ENCODE measurements at places on chromosomes 3 and 15.

DNA sequence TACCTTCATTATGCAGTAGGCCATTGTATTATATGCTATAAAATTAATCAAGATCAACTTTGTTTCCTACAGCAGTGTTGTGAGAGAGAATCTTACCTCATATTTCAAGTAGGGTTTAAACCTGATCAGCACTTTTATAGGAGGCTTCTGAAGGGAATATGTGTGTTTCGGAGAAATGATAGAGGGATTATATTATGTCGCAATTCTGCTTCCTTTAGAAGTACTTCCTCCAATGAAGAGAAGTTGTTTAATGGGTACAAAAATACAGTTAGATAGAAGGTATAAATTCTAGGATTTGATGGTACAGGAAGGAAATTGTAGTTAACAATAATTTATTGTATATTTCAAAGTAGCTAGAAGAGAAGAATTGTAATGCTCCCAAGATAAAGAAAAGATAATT, 54.9 kb downstream of the NSUN3 start:
- no peak for DNase-seq

GRCh38 chr3:31621314-31621713, 88.6 kb downstream of the STT3B start:
- DNase-seq = no peak

GRCh38 chr3:14343338-14344112, 58.9 kb upstream of the SLC6A6 start:
- DNase-seq = no peak

DNA sequence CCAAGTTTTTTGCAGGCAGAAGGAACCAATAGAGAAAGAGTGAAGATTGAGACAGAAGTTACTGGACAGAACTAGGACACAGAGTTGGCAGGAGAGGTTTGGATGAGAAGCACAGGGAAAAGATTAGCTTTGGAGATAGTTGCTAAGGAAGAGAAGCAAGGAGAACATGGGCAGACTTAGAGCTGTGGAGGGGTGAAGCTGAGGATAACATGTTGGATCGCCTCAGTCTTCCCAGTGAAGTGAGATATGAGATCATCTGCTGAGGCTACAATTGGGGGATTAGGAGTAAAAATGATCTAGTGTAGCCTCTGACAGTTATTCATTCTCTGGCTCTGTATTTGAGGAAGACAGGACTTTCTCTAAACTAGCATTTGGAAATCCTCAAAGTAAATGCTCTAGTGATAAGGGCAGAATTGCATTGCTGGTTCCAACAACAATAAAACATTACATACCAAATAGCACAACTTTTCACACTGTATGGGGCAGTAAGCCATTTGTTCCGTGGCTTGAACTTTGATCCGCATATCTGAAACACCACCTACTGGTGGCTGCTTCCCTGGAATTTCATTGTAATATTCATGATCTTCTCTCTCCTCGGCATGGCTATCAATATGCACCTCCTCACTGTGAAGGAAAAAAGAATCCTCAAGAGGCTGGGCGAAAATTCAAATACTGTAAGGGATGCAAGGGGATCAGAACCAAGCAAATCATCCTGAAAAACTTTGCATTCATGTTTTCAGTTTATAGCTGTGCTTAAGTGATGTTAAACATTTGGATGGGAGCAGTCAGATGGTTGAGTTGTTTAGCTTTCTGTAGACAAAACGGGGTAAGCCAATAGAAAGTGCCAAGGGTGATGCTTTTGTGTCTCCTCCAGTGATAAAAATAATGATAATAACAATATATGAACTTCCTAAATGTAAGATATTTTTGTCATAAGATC, 22.2 kb upstream of the EID1 start:
- DNase-seq = peak; percentile 53

DNA sequence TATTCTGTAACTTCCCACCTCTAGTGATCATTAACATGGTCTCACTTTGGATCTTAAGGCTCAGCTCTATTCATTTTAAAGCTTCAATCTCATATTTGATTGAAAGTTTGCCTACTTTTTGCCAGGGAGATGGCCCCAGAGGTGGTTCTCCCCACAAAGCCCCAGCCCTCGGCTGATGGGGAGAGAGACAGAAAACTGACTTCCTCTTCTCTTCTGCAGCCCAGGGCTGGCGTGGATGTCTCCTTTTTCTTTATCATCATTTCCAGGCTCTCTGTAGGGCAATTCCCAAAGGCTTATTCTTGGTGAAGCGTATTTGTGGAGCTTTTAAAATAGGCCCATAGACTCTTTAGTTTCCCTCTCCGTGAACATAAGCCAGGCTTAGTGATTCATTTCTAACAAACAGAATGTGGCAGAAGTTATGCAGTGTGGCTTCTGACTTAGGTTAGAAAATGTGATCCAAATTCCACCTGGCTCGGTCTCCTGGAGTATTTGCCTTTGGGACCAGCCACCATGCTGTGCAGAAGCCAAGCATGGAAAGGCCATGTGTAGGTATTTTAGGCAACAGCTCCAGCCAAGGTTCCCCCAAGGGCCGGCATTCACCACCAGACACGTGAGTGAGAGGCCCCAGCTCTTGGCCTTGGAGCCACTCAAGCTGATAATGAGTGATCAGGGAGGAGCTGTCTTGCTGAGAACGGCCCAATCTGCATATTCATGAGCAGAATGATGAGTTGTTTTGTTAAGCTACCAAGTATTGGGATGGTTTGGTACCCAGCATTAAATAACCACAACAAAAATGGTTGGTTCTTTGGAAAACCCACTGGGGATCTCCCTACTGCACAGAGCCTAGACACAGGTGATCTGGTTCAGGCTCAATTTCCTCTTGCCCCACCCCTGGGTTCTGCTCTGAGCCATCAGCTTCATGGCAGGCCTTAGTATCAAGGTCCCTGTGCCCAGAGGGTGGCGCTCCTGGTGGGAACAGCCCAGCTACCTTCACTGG, 353.2 kb upstream of the PROK2 start:
- no peak for DNase-seq

DNA sequence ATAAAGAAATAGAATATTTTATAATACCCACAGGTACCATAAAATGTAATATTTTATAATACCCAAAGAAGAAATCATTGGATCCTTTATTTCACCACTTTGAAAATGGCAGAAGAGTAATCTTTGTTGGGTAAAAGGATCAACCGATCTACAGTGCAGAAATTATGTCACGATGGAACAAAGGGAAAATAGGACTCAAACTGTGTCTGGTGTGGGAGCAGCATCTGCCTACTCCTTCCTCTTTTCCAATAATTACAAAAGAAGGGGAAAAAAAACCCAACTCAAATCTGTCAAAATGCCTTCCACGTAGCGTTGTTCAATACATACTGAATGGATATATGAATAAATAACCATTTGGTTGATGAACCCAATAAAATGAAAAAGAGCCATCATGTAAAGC, 492.6 kb upstream of the TBL1XR1 start:
- DNase-seq = no peak

- no peak for DNase-seq
These were observed 3.7 kb downstream of the TRAK1 start for GRCh38 chr3:42094691-42095391.
